ENCODE measurements at places on chromosomes 7 and 10. TPM values are rescaled to one million over a fixed set of nuclear protein-coding genes. Genes with fewer than 3 reads are reported as not detected.

KLF14 gene
- not detected for total RNA-seq

DNA sequence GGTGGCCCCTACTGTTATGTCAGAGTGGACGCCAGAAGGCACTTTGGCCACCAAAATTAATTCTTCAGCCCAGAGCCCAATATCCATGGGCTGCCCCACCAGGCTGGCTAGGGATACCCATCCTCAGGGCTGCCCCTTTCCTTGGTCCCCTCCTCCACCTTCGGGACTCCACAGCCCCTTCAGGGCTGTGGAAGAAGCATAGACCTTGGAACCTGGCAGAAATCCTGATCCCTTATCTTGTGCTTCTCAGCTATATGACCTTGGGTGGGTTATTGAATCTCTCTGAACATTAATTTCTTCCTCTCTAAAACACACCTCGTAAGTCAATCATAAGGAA, 499 bp upstream of the TMUB1 start:
- no peak for DNase-seq

DNA sequence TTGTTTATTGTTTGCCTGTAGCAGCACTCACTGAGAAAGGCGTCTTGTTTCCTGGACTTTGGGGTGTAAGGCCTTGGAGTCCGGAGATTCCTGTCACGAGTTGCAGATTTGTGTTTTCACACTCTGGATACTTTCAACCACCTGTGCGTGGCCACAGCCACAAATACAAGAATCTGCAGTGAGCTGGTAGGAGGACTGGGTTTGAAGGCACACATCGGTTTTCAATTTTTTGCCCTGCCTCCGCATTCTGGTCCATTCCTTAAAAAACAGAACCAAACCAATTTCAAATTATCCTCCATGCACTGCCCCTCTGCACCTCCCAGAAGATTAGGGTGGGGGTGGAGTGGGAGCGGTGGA, 619 bp downstream of the EXOC4 start:
- DNase-seq: no peak

DNA sequence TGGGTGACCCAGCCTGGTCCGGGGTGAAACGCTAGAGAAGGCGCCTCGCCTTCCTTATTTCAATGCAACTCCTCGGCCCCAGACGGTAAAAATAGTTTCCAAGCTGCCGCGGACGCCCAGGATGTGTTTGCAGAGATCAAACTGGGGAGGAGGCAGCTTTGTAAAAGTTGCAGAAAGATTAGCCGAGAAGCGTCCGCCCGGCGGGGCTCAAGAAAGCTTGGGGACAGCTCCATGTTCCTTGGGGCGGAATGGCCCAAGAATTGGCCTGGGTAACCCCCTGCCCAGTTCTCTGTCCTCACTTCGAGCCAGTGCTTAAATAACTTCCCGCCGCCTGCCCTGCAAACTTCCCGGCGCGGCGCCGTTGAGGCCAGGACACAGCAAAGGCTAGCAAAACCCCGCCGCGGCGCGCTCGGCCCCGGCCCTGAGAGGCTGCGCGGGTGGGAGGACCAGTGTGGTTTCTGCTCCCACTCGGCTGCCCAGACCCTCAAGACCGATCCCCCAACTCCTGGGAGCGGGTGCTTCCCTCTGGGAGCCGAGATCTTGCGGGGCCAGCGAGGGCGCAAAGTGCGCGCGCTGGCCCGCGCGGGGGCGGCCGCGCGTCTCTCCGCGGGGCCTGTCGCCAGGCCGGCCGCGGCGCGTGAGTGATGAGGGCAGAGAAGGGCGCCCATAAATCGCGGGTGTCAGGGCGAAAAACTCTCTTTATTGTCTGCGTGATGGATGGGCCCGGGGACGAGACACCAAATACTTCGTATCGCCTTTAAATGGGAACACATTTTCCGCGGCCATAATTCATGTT, 6.3 kb upstream of the ZNF503 start:
- no peak for DNase-seq

- DNase-seq: no peak
Observed at GRCh38 chr7:150311146-150311545, 12.0 kb upstream of the LRRC61 start.

DNA sequence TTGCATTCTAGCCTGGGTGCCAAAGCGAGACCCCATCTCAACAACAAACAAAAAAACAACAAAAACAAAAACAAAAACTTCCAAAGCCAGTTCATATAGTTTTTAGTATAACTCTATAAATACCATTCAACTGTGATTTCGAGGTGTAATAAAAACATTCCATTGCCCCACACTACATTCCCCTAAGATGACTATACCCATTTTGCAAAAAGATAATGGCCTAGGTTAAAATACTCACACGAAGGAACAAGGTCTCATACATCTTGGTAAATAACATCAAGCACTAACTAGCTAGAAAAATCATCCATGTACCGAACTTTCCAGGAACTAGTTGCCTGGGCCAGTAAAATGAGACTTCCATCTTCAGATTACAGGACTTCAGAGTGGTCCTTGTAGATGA, 55.4 kb downstream of the GLI3 start:
- DNase-seq: no peak

Measured in pulmonary artery endothelial cell (primary cell).